SHP77 treated with DMSO at 0.1 percent for 48 hours (cell line): ENCODE measurements at places on chromosomes 3 and 15.

DNA sequence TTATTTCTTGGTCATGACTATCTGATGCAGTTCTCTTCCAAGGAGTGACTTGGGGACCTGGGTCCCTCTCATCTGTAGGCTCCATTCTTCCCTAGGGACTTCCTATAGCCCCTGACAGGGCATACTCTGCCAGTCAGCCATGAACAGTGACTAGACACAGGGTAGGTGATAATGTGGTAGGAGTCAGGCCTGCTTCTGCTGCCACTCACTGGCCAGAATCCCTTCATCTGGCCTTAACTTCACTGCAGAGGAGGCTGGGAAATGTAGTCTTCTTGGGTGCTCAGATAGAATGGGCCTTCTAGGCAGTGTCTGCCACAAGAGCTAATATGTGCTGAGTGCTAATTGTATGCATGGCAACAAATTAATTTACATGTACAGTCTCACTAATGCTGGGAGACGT, 84.5 kb downstream of the CACNA2D3 start:
- no peak for DNase-seq

DNA sequence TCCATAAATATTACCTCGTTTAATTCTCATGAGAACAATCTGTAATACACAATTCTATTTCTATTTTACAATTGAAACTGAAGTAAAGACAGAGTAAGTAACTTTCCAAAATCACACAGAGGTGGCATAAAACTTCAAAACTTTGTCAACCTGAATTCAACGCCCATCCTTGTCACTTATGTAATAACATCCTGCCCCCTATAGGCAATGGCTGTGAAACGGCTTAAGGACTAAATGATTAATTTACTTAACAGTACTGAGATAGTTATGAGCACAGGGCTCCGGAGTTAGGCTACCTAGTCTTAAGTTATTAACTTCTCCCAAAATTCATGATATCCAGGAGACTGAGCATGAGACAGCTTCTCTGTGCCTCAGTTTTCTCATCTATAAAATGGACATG, 293.1 kb upstream of the CHRM5 start:
- peak; percentile 1 for DNase-seq

DNA sequence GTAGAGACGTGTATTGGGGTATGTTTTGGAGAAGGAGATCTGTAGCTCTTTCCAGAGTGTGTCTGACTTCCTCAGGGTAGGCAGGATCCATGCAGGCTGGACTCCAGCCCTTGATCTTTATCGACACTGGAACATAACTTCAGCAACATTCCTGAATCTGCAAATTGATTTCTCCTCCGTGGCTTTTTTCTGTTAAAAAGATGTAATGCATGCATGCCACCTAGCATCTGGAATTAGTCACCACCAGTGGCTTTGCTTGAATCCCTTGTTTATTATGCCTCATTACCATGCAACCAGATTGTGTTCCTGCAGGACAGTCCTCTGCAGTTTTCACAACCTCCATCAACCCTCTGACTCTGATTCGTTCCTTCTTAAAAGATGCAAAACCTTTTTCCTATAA, 86.1 kb downstream of the CCNL1 start:
- no peak for DNase-seq

DNA sequence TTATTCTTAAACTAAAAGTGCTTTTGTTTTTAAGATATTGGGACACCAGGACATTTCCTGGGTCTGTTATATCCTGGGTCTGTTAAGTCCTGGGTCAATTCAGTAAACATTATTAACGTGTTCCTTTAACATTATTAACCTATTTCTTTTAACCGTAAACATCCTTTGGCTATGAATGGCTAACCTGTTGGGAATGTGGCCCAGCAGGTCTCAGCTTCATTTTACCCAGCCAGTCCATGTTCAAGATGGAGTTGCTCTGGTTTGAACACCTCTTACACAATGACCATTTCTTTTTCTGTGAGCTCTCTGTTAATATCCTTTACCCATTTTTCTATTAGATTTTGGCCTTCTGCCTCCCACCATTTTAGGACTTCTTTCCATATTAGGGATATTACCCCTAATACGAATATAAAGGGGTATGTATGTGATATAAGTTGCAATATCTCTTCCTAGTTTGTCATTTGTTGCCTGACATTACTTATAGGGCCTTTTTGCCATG, 88.9 kb upstream of the NEDD4 start:
- DNase-seq = no peak

DNA sequence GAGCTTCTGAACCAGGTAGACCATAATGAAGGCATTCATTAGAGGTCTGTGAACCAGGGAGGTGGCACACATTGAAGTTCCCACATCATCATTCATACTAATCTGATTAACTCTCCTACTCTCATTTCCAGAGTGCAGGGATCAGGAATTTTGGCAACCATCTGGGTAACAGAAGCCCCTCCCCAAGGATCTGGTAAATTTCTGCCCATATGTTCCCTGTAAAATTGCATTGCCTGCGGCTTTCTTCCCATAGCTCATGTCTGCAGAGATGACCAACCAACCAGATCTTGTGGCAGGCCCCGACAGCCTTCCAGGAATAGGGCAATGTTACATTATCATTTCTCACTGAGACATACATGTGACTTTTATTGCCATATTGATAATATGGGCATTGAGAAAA, 111.4 kb upstream of the CHL1 start:
- DNase-seq = no peak

DNA sequence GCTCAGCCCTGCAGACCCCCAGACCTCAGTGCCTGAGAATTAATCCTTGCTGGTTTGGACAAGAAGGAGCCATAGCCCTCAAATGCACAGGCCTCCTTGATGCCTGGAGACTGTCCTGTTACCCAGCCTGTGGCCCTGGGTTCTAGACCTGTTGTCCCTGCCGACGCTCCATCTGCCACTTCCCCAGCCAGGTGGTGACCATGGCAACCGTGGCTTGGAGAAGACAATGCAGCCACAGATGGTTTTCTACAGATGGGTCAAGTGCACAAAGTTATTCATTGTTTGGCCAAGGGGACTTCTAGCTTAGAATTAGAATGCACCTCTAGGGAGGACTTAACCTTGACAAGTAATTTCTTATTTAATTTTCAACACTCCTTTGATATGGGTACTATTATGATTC, 297.1 kb downstream of the UACA start:
- no peak for DNase-seq

GRCh38 chr3:38588995-38589937, 60.2 kb downstream of the SCN5A start:
- no peak for DNase-seq

GRCh38 chr3:112486811-112487505, 12.3 kb downstream of the BTLA start:
- DNase-seq = no peak

DNA sequence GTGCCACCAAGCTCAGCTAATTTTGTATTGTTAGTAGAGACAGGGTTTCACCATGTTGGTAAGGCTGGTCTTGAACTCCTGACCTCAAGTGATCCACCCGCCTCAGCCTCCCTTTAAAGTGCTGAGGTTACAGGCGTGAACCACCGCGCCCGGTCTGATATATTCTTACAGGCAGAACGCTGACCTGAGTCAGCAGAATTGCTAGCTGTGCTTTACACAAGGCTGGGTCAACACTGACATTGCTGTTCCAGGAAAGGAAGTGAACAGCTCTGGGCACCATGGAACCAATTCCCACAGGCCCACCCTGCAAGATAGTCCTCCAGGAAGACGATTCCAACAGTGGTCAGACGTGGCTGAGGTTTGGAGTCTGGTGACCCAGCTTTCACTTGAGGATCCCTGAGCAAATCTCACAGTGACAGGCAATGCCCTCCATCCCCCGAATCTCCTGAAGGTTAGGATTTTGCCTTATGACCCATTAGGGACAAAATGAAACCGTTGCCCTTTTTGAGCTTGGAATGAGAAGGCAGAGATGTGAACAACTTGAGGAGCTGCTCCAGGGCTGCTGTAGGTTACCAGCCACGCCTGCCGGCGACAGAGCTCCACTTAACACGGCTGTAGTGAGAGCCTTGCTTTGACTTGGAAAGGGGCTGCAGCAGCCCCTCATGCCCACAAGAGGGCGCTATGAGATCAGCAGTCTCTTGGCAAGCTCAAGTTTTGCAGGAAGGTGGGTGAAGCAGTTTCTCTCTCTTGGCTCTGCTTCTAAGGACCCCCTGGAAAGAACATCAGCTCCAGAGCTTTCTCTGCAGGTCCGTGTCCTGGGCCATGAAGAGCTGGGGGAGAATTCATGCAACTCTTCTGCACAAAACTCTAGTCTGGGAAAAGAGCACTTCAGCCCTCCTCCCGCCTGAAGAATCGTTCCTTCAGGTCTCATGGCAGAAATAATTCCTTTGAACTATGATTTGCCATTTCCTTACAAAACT, 74.1 kb downstream of the SENP2 start:
- peak; percentile 43 for DNase-seq

DNA sequence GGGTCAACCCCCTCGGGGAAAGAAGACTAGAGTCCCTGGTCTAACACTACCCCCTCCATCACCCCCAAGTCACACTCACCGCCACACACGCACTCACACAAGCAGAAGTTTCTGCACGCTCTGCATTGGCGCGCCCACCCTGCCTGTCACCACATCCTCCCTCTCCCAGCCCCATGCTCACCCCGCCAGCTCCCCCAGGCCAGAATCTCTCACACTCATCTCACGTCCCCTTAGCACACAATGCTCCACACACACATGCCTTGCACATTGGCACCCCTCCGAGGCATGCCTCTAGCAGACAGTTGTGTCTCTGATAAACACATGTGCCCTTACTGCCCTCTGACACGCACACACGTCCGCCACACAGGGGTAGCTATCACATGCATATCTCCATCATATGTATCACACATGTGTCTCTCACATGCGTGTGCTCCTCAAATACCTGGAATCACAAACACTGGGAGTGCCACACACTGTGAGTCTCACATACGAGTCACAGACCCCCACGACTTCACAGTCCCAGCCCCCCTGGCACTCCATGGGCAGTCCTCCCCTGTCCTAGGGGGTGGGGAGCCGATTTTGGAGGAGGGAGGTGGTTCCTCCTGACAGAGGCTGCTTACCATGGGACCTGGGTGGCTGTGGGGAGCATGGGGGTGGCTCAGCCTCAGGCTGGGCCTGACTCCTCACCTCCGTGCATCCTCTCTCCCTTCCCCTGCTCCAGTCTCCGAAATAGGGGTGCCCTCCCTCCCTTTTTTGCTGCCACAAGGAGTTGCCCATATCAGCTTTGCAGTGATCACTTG, 898 bp downstream of the FBLN2 start:
- no peak for DNase-seq

DNA sequence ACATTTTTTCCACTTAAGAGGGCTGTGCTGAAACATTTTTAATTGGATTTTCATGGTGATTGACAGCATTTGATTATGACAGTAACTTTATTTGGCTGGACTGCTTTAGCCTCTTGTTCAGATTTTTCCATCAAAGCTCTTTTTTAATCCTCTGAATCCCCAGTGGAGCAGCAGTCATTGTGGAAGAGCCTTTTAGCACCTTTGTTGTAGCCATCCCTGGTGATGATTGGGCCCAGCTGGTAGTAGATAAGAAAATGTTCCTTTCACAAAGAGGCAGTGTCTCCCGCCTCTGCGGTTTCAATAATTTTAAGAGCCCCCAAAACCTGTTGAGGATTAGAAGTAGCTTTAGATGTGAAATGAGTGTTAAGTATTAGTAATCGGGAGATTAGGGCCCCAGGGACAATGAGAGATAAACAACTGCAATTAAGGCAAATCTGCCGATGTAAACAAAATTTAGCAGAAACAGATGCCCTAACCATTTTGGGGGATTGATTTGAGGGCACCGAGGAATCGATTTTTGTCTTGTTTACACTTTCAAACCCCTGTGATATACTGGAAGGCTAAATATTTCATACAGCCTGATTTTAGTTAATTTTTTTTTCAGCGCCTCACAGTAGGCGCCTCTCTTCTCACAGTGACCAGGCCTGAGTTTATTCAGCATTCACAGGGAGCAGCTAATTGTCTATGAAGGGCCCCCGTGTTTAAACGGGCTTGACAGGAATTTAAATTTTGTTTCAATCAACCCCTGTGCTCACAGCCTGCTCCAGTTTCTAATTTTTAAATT, 43.2 kb upstream of the SKOR1 start:
- DNase-seq = no peak

DNA sequence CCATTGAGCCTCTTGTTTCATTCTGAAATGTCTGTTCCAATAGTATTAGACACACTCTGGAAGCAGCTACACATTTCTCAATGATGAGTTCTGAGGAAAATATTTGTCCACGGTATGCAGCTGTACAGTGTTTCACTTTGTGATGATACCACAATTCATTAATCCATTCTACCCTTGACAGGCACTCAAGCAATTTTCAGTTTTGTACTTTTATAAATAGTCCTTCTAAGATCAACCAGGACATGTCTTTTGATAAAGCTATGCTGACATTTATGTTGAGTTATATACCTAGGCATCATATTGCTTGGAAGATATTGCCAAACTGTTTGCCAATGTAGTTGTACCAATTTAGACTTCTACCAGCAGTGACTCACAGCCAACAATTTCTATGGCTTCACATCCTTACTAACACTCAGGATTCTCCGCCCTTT, 165.1 kb upstream of the COL8A1 start:
- DNase-seq = no peak

DNA sequence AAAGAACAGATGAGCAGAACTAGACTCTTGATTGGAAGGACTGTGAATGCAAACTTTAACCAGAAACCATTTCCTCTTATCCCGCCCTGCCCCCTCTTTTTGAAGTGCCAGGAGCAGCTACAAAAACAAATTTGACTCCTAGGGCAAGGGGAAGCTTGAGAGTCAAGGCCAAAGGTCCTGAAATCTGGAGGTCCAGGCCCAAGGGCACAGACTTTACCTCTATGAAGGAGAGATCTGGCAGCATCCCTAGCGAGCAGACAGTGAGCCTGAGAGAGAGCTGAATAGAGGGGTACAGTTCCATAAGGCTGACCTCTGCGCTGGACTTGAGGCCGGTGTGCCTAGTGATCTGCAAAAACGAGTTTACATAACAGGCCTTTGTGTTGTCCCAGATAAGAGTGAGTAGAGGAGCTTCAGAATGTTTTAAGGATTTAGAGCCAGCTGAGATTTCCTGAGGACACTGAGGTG, 5.1 kb downstream of the RAB43 start:
- no peak for DNase-seq

GRCh38 chr3:183924956-183925355, 40.3 kb upstream of the PARL start:
- DNase-seq = no peak

- DNase-seq = no peak
Measured at GRCh38 chr3:188635258-188636042, 481.5 kb downstream of the LPP start.
